ENCODE measurements at places on chromosomes 5 and 9.

DNA sequence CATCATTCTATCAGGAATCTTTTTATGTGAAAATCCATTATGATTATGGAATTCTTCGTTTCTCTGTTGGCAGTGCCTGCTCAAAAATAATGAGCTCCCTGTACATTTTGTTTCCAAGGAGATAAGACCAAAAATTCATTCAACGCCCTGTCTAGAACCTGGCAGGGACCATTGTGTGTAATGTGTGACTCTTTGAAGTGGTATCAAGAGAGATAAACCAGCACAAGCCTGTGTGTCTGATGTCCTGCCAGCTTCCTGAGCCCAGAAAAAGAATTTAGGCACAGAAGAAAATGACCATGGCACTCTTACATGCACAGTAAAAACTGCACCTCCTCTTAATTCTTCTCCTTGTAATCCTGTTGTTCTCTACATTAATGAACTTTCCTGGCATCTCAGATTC is 177.4 kb downstream of the SAXO1 start:
- DNase-seq: no peak

DNA sequence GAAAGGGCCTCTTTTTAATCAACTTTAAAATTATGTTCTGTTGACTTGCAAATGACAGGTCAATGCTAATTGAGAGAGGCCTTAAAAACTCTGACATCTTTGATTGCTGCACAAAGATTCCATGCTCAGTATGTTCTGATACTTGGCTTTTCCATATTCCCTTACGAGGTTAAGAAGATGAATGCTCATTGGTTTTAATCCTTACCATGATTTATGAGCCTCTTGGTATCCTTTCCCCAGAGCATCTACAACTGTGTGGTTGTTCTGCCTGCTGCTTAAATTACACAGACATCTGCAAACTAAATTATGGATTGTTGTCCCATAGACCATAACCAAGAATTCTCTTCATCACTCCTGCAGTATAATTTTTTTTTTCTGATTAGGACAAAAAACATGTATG is 352.6 kb downstream of the CDH12 start:
- no peak for DNase-seq

GRCh38 chr5:56481428-56482357 is 248.6 kb upstream of the ANKRD55 start:
- DNase-seq: peak; percentile 33

DNA sequence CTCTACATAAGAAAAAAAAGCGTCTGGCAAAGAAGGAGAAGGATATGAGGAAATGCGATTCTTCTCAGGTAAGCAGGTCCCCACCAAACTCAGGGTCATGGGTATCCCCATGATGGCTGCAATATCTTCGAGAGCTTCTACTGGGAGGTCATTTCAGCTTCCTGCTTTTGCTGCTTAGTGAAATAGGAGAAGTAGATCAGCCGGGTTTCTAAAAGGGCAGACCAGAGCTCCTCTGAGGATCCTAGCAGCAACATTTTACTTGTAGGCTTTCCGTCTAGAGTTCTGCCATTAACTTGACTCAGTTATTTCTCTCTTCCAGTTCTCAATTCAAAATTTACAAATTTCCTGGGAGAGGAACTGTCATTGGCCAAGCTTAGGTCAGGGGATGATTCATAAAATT is 134.7 kb downstream of the DPYSL3 start:
- DNase-seq: no peak

DNA sequence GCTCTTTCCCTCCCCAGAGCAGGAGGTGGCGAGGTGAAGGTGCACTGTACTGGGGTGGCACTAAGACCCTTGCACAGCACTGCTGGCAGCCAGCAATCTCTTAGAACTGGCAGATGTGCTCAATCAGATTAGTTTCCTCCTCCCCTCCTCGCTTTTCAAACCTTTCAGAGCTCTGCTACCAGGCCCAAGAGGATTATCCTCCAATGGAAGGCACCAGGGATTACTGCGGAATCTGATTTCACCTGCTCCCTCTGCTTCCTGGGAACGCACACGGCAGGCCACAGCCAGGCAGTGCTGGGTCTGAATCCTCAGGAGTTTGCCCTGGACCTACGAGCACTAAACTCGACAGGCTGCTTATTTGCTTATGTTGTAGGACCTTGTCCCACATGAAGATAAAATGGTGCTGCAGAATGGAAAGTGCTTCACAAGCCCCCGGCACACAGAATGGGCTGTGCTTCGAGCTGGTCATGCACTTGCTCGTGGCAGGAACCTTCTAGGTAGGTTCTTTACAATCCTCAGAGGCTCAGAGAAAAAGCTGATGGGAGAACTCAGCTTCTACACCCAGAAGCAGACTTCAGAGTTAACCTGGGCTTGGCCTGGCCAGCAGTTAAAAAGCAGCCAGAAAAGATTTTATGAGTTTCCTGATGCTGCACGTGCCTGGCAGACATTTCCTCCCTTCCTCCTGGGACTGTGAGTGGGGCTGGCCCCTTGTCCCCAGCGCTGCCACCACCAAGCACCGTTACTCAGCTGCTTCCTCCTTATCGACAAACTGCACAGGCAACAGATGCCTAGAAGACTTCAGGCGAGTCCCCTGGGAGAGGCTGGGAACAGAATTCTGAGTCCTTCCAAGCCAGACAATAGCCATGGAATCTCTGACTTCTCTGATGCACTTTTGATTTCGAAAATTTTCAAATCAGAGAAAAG is 33.1 kb downstream of the FABP6 start:
- DNase-seq: no peak

DNA sequence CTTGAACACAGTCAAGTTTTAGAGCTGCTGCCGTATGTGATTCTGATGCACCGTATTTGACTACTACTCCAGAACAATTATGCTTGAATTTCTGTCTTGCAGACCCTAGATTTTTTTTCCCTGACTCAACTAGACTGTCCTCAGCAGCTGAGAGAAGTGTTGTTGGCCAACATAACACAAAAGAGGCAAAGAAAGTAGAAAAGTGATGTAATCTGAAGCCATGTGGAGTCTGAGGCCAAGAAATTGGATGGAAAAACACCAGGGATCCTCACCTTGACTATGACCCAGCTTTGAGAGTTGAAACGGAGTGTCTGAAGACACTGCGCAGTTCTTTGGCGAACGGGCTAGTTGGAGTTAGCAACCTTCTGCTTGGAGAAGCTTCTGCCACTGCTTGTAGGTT is 36.3 kb upstream of the FGF1 start:
- no peak for DNase-seq

- no peak for DNase-seq
Observed at GRCh38 chr9:101462558-101462957, 27.0 kb upstream of the ALDOB start.

GRCh38 chr9:36041506-36041905 is 4.8 kb downstream of the RECK start:
- no peak for DNase-seq

GRCh38 chr5:55226934-55227663 is at the start of gene MCIDAS:
TSS of gene MCIDAS (minus strand) at chr5:55227315. CDS start at chr5:55227138, 177 bp downstream.
- DNase-seq: peak; percentile 79

DNA sequence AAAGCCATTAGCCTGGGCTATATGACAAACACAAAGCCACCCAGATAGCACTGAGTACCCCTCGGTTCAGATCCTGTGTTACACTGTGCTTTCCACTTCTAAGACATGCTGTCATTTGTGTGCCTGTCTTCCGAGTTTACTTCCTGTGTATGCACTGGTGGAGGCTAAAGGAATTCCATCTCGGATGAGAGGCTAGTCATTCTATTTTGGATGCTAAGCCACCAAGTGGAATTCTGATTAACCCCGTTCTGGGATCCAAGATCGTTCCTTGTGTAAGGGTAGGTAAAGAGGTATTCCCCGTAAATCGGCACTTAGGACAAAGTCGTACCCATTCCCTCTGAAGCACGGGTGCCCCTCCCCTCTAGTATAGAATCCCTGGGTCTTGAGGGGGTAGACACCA is 8.7 kb downstream of the PROP1 start:
- DNase-seq: no peak

DNA sequence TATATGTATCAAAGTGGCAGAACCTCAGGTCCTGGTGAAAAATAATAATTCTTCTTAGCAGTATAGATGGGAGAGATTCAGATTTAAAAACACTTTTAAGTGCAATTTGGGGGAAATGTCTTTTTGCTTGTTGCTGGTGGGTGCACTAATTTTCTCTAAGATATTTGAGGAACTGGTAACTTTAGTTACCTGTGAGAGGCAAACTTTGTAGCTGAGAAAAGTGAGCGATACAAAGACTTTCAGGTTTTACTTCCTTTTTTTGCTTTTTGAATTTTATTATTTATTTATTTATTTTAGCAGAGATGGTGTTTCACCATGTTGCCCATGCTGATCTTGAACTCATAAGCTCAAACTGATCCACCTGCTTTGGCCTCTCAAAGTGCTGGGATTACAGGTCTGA is 303.1 kb upstream of the PTGER4 start:
- no peak for DNase-seq

DNA sequence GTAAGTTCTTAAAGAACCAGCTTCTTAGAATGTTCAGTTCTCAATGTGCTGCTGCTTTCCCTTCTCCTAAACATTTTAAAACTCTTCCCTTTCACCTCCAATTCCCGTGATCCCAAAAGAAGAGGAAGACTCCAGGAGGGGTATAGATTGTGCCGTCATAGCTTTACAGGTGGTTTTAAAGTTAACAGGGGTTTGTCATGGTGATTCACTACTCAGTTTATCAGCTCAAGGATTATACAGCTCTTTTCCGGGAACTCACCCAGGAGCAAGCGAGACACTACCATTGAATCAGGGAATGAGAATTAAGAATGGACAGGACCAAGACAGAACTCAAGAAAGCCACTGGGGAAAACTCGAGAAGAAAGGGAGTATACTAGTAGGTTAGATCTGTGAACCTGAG is 178.8 kb downstream of the NR3C1 start:
- DNase-seq: no peak

DNA sequence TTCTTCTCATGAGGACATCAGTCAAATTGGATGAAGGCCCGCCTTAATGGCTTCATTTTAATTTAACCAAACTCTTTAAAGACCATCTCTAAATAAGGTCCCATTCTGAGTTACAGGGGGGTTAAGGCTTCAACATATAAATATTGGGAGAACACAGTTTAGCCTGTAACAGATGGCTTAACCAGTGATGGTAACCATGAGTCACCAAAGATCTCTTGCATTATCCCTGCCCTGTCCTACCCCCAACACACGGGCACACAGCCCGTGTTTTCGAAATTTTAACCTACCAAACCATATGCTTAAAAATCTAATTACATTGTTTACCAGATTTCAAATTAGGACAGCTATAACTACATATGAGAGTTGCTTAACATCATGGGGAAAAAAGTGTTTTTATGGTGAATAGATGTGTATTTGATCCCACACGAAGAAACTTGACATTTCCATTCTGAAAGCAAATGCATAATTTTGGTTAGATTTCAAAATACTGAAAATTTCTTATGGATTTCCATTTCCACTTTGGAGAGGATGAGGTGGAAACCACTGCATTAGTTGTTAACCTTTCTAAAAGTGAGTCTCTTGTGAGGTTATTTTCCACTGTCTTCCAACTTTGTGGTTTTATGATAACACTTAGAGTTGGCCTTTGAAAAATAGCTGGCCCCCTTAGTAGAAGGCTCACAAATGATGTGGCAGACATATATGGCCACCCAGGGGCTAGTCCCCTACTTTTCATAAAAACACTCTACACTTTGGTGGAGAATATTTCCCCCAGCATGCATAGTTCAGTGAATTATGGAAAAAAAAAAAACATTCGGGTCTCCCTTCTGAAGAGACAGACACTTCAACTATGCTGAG is 849.3 kb downstream of the TLE1 start:
- no peak for DNase-seq

GRCh38 chr9:130237763-130238524 is 27.6 kb upstream of the HMCN2 start:
- peak; percentile 40 for DNase-seq

DNA sequence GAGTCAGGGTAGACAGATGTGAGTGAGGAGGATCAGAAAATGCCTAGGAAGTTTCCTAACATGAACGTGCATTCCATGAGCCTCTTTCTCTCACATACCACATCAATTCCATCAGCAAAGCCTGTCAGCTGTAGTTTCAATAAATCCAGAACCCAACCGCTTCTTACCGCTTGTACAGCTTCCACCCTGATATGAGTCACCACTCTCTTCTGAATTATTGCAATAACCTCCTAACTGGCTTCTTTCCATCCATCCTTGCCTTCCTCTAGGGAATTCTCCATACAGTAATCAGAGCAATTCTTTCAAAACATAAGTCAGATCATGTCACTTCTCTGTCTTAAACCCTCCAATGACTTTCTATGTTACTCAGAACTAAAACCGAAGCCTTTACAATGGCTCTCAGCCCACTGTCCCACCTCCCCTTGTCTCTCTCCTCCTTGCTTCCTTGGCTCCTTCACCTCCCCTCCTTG is 8.1 kb upstream of the RAD23B start:
- DNase-seq: peak; percentile 38

DNA sequence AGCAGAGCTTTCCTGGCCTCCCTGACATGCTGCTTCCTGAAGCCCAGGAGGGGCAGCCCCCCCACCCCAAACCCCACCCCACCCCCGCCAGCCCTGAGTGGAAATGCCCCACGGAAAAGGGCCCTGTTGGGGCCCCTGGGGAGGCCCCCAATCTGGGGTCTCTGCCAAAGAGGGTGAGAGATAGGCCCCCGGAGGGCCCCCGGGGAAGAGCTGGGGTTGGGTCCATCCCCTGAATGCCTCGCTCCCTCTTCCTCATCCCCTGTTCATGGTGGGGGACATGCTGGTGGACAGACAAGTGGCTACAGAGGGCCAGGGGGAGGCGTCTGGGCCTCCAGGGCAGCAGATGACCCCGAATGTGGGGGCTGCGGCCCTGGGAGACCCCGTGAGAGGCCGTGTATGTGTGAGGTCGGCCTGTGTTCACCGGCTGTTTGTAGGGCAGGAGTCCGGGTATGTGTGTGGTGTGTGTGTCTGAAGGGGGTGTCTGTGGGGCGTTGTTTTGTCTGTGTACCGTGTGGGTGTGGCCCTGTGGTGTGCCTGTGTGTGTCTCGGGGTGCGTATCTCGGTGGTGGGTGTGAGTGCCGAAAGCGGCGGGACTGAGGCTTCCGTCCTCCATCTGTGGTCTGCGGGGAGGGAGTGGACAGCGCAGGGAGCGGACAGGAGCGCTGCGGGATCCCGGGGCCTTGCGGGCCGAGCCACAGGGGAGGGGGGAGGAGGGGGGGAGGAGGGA is 11.3 kb downstream of the C9orf50 start:
- DNase-seq: no peak

Data from Caki2 (cell line).